ENCODE measurements at places on chromosomes 4 and X.

DNA sequence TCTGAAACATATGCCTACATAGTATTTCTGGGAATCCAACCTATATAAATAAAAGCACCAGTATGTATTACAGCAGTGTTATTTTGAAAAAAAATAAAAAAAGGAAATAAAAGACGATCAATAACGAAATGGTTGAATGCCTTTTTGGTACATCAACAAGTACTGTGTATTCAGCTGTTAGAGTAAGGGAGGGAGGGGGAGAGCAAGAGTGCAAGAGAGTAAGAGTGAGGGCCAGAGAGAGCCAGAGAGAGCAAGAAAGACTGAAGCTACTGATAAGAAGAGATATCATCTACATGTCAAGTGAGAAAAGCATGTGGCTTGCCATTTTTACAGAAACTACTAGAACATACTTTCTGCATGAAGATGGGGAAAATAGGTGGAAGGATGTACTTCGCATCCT is 1.8 kb downstream of the SPIN4 start:
- no peak for DNase-seq

- no peak for DNase-seq
Observed at GRCh38 chr4:69874507-69874906, 14.6 kb upstream of the SULT1E1 start.

DNA sequence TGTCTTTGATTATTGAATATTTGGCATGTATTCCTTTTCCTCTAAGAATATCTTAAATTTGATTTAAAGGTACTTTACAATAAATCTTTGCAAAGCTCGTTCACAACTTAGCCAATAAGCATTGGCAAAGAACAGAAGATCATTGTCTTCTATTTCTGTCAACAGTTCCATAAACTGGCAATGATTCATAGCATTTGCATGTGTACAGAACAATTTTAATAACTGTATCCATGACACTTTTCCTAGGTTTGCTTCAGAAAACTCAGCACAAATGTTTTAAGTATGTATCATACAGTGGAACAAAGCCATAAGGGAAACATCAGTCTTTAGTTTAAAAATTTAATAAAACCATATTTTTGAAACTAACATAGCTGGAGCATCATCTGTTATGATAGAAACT is 462.7 kb upstream of the RPS6KA3 start:
- no peak for DNase-seq

DNA sequence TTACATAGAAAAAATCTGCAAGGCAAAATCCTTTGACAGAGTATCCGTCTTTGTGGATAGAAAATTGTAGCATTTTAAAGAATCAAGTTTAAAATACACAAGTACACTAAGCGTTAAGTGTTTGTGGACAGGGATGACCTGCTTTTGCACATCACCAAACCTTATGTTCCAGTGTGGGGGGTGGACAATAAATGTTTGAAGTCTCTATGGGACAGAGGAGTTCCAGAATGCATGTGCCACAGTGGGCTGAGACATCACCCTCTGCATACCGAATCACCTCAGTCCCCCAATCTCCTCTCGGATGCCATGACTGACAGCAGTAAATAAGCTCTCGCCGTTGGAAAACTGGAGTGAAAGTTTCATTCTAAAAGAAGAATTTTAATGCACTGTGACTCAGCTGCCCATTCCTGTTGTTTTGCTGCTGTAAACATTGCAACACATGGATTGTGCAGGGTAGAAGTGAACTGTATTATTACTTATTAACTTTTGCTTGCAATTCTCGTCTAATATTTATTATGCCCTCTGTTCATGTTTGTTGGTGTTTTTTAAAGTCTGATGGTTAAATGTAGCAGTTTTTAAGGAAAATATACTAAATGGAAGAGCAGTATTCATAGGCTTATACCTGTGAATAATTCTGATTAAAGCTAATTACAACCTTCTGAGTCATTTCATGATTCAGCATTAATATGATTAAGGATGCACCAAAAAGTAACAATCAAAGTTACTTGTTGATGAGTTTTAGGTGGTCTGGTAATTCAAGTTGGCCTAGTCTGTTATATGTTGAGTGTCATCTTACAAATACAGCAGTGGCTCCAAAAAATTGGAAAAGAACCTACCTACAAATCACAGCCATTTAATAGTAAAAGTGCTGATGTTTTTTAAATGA is 24.0 kb downstream of the CDKN2AIP start:
- no peak for DNase-seq

- DNase-seq = no peak
Observed at GRCh38 chrX:19904778-19905367, 17.5 kb upstream of the SH3KBP1 start.

DNA sequence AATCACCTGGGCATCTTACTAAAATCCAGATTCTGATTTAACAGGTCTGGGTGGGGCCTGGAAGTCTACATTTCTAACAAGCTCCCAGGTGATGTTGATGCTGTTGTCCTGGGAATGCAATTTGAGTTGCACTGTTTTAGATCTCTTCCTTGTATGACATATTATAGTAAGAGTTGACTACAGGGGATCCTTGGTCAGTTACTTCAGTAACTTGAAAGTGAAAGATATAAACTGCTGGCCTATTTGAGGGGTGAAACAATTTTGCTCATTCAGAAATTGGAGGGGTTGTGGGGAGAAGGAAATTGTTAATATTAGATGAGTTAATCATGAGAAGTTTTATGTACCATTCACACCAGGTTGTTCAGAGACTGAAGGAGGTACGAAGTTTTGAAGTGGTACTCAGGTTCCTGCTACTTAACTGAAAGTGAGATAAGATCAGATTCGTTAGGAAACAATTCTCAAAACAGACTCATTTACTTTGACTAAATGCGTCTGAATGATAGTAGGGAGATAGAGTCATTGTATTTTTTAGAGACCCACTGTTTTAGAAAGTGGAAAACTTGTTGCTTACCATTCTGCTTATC is 12.5 kb downstream of the SH2D1A start:
- no peak for DNase-seq

DNA sequence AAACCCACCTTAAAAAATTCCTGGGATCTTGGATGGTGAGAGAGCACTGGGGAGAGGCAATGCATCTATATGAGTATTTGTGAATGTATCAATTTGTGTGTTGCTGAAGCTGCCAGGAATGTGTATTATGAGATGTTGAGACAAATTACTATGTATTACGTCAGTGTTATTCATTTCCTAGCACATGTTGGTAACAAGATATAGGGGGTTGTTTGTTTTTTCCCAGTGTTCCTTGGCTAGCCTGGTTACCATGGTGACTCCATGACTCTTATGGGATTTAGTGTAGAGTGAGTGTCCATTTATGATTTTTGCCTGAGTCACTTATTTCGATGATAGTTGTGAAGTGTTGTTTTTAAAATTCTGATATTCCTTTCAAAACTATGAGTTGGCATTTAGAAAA is 65.6 kb downstream of the RAB40A start:
- no peak for DNase-seq

- DNase-seq = no peak
Observed at GRCh38 chr4:138438608-138439007, 196.5 kb upstream of the SLC7A11 start.

DNA sequence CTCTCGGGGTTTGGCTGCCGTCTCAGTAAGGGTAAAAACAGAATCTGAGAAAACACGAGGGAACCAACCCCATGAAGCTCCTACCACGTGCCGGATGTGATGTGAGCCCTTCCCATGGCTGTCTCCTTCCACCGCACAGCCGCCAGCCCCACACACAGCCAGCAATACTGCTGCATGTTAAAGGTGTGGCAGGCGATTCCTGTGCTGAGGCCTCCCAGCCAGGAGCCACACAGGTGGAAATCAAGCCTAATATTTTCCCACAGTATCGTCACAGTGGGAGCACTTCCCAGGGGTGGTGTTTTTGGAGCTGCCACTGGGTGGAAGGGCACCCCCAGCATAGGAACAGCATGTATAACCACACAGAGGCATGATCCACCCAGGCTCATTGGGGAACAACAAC is 77.5 kb downstream of the SLC2A9 start:
- DNase-seq = no peak

DNA sequence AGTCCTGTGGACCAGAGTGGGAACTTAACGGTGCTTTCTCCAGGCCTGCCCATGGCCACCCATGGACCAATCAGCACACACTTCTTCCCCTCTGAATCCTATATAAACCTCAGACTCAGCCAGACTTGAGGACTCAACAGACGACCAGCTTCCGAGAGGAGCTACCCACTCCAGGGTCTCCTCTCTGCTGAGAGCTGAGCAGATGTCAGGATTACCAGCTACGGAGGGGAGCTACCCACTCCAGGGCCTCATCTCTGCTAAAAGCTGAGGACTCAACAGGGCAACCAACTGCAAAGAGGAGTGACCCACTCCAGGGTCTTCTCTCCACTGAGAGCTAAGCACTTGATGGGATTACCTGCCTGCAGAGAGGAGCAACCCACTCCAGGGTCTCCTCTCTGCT is 80.0 kb upstream of the DDX60 start:
- DNase-seq = no peak

- DNase-seq = peak; percentile 10
Observed at GRCh38 chr4:52659001-52659721, at the start of gene USP46. USP46 (minus strand) TSS chr4:52659301; CDS start chr4:52659150, 151 bp downstream.

DNA sequence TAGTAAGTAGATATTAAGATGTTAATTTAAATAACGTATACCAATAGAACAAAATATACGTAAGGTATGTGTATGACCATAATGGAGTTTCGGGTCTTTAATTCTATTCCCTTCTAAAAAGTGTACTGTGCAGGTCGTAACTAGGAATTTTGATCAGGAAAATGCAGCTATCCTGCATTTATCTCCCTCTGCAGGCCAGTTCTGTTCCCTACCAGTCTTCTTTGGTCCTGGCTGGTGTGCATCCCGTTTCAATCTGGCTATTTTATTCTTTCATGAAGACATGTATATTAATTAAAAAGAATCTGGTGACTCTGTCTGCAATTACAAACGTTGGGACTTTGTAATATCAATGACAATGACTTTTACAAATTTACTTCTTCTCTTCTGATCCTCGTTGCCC is 534.1 kb upstream of the AADAT start:
- DNase-seq = no peak

GRCh38 chr4:74218201-74218600 is 60.3 kb downstream of the MTHFD2L start:
- DNase-seq = no peak

- DNase-seq = no peak
Observed at GRCh38 chr4:164531336-164531735, 222.6 kb upstream of the SMIM31 start.

GRCh38 chrX:46436744-46437143 is 108.5 kb downstream of the ZNF674 start:
- no peak for DNase-seq

GRCh38 chr4:156968479-156968984 is 3.1 kb downstream of the PDGFC start:
- DNase-seq = no peak

GRCh38 chrX:9885150-9885549 is 82.0 kb upstream of the CLDN34 start:
- DNase-seq = peak; percentile 12

DNA sequence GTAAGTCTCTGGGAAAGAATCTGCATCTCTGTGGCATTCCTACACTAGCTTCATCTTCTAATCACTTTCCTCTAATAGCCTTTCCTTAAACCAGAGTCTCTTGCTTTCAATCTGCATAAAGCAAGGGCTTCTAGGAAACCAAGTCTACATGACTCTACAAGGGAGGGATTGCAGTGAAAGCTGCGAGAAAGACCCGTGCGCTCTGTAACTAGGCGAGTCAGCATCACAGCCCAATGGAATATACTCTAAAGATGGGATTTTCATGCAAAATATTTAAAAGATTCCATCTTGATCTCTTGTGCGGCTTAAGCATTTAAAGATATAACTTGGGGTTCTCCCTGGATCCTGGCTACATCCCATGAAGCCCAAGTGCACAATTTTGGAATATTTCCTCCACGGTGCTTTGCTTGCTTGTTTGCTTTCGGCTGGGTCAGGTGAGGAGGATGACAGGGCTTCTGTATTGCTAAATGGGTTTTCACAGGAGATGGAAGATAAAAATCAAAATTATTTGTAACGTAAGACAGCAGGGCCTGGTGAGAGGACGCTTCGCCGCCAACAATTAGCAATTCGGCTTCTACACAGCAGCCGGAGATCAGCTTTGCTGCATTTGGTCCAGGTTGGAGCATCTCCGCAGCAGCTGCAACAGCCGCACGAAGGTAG is 687 bp upstream of the GRIA2 start:
- DNase-seq = no peak

GRCh38 chrX:150715184-150715583 is 22.0 kb downstream of the MTMR1 start:
- no peak for DNase-seq

- no peak for DNase-seq
Observed at GRCh38 chr4:177128306-177128705, 181.4 kb upstream of the NEIL3 start.

DNA sequence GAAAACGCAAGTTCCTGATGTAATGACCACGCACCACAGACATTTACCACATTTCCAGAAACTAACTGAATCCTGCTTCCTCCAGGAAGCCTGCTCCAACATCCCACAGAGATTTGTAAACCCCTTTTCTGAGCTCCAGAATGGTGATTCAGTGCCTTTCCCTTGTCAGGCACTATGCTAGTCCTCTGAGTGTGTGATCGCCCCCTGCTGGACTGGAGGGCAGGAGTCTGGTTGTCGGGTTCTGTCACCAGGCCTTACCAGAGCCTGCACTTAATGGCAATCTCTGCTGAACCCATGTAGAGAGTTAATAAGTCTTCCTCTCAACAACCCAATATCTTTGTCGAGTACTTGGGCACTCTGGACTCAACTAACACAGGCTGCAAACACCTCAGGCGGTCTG is 14.5 kb upstream of the KDM5C start:
- DNase-seq = no peak

DNA sequence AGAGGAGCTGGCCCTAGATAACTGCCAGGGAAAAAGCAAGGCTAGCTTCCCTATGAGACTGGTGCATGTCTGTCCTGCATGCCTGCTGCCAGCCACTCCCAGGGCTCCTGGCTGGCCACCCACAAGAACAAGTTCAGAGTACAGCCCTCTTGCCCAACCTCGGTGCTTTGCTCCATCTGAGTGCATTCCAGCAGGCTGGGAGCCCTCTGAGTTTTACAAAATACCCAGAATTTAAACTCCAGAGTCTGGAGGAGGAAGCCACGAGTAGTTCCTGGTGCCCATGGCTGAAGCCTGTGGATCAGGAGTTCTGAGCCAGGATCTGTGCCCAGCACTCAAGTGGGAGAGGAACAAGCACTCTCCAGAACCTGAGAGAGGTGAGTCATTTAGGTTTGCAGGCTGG is 111.6 kb downstream of the MAGEE2 start:
- DNase-seq = no peak

DNA sequence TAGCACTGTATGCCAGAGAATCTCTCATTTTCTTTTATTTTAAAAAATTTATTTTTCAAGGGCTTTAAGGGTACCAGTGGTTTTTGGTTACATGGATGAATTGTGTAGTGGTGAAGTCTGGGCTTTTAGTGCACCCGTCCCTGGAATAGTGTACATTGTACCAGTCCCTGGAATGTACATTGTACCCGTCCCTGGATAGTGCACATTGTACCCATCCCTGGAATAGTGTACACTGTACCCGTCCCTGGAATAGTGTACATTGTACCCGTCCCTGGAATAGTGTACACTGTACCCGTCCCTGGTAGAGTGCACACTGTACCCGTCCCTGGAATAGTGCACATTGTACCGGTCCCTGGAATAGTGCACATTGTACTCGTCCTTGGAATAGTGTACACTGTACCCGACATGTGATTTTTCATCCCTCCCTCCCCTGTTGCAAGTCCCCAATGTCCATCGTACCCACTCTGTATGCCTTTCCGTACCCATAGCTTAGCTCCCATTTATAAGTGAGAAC is 56.1 kb upstream of the HELT start:
- DNase-seq = no peak

GRCh38 chrX:5702890-5703289 is 525.8 kb downstream of the NLGN4X start:
- DNase-seq = no peak
